ENCODE measurements at places on chromosomes 3 and 15. TPM values are rescaled to one million over a fixed set of nuclear protein-coding genes. Genes with fewer than 3 reads are reported as not detected.
A peak's percentile ranks its signal among the peaks of the same experiment; 100 is the strongest.

- no peak for DNase-seq
Observed at GRCh38 chr3:181578743-181579142, 133.0 kb upstream of the SOX2 start.

DNA sequence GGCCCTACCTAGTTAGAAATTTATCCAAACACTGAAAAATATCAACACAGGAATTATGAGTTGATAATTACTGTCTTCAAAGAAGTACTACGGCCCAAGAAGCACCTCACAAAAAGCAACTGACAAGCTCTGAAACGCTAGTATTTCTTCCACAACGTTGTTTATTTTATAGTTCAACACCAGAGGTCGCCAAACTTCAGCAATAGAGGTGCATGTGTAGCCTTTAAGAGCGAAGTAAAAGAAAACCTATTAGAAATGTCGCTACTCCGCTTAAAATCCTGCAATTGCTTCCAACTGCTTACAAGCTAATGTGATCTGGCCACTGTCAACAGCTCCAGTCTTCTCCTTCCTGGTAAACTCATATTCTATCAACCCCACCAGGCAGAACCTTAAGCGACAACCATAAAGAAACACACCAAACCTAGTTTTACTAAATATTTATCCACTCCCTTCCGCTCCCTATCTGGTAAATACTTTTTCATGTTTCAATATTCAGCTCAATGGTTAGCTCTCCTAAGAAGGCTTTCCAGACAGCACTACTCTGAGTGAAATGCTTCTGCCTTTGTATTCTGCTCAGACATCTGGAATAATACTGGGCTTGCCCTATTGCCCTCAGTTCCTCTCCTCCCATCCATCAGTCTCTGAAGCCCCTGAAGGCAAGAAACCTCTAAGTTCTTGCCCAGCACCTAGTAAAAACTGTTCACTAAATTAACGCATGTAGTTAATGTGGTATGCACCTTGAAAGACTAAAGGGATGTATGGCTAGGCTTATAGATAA, 110.2 kb downstream of the NR1I2 start:
- peak; percentile 7 for DNase-seq

Gene HYAL3
- 4.2 TPM for total RNA-seq

- DNase-seq: peak; percentile 87
Observed at GRCh38 chr15:85889956-85890619, 95.4 kb upstream of the KLHL25 start.

Gene ASB14
- 0.27 TPM for total RNA-seq

GRCh38 chr3:135760581-135760980, 204.9 kb upstream of the PPP2R3A start:
- DNase-seq: no peak

Gene CADPS
- total RNA-seq: 187 TPM

Gene UBAP1L
- 10.3 TPM for total RNA-seq

DNA sequence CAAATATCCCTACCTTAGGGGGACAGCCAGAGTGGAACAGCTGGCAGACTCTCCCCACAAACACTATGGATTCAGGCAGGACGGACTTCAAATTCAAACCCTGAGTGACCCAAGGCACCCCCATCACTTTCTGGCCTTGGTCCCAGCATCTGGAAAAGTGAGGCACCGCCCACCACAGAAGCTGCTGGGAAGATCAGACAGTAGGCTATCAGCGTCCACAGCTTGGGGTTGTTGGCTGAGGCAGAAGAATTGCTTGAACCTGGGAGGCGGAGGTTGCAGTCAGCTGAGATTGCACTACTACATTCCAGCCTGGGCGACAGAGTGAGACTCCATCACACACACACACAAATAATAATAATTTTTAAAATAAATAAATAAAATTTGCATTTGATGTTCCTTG, 8.5 kb downstream of the PFKFB4 start:
- no peak for DNase-seq

- no peak for DNase-seq
Observed at GRCh38 chr3:71949442-71949841, 164.5 kb upstream of the PROK2 start.

DNA sequence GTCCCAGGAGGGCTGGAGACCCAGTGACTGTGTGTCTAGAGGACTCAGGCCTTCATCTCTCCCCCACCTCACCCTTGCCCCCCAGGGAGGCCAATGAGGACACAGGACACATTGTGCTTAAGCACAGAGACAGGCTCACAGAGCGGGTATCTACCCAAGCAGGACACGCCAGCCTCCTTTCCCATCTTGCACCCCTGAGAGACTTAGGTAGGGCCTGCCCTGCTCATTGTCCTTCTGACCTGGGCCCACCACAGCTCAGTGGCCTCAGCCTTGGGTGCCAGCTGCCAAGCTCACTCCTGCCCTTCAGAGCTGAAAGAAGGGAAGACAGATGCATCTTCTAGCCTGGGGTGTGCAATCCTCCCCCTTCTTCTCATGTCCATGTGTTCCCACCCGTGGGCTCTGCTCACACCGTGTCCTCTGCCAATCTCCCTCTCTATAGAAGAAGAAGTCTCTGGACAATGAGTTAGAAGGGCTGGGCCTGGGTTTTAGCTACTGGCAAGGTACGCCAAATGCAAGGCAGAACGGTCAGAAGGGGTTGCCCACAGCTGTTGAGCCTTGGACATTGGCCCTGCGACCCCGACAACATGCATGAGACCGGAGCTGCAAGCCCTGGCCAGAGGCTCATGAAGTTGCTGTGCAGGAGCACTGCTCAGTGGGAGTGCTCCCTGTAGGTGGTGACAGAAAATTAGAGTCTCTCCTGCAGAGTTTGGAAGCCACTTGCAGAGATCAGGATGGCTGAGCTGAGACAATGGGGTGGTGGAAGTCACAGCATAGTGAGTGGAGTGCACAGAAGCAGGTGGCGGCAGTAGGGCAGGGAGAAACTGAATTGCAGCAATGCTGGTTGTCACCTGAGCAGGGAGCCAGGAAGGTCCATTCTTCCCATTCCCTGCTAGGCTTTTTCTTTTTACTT, 32.8 kb downstream of the ACSBG1 start:
- DNase-seq: no peak

DNA sequence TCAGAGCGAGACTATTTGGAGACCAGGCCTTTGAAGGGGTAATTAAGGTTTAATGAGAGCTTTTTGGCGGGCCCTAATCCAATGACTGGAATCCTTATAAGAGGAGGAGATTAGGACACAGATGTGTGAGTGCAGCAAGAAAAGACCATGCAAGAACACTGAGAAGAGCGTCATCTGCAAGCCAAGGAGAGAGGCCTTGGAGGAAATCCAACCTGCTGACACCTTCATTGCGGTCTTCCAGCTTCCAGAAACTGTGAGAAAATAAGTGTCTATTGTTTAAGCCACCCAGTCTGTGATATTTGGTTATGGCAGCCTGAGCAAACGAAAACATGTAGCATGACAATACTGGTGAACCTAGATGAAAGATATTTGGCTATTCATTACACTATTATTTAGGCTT, 23.0 kb upstream of the MUSTN1 start:
- no peak for DNase-seq

- DNase-seq: no peak
Observed at GRCh38 chr15:76431971-76432370, 95.4 kb downstream of the ISL2 start.

Gene LRTM1
- not detected for total RNA-seq

GRCh38 chr3:40267937-40268724, 41.4 kb upstream of the EIF1B start:
- no peak for DNase-seq

- no peak for DNase-seq
Observed at GRCh38 chr3:22157848-22158247, 406.8 kb upstream of the ZNF385D start.

GRCh38 chr3:196632046-196632751, 7.3 kb upstream of the NRROS start:
- peak; percentile 86 for DNase-seq

DNA sequence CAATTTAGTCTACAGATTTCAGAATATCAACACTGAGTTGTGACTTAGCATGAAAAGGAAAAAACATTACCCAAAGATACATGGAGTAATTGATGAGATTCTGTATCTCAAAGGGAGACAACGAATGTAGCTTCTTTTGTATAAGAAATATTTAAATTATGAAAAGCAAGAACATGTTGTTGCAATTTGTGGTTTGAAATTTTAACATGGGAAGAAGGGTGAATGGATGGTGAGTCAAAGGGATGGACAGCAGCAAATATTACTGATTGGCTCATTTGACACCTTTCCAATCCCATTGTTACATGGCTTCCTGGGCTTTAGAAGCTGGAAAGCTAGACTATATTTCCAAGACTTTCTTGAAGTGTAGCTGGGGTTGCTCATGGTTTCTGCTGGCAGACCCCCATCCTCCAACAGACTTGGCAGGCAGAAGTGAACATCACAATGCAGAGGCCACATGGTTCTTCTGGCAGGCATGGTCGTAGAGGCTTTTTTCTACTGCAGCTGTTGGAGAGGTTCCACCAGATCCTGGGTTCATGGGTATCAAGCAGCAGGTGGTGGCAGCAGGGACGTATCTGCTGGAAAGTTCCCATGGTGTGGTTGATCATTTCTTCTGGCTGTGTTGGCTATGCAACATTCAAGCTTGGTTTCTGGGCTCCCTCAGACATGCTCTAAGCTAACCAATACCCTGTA, 47.2 kb upstream of the KPNA4 start:
- DNase-seq: no peak

GRCh38 chr3:177824190-177824786, 627.0 kb upstream of the TBL1XR1 start:
- no peak for DNase-seq

- no peak for DNase-seq
Observed at GRCh38 chr3:197308591-197308990, 10.2 kb upstream of the DLG1 start.

Gene ADAMTS9
- total RNA-seq: 31.1 TPM

Gene POPDC2
- total RNA-seq: 1.7 TPM

- peak; percentile 93 for DNase-seq
Observed at GRCh38 chr3:45037720-45038455, 11.8 kb downstream of the CLEC3B start.

Gene CHRNA3
- 7.6 TPM for total RNA-seq

GRCh38 chr15:65558336-65558735, 28.1 kb downstream of the HACD3 start:
- no peak for DNase-seq

Gene CD86
- total RNA-seq: 1.00 TPM

DNA sequence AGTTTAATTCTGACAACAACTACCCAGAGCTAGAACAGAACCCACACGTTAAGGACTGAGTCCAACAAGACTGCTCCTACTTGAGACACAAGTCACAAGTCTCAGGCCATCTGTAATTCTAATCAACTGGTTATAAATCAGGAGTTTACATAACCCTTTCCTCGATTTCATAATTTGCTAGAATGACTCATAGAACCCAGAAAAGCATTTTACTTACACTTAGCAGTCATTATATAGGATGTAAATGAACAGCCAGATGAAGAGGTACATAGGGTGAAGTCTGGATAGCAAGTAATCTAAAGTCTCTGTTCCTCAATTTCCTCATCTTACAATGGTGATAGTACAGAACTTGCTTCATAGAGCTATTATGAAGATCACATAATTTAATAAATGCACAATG, 1018.2 kb downstream of the DIPK2A start:
- DNase-seq: no peak

Gene LSAMP
- 50.2 TPM for total RNA-seq

DNA sequence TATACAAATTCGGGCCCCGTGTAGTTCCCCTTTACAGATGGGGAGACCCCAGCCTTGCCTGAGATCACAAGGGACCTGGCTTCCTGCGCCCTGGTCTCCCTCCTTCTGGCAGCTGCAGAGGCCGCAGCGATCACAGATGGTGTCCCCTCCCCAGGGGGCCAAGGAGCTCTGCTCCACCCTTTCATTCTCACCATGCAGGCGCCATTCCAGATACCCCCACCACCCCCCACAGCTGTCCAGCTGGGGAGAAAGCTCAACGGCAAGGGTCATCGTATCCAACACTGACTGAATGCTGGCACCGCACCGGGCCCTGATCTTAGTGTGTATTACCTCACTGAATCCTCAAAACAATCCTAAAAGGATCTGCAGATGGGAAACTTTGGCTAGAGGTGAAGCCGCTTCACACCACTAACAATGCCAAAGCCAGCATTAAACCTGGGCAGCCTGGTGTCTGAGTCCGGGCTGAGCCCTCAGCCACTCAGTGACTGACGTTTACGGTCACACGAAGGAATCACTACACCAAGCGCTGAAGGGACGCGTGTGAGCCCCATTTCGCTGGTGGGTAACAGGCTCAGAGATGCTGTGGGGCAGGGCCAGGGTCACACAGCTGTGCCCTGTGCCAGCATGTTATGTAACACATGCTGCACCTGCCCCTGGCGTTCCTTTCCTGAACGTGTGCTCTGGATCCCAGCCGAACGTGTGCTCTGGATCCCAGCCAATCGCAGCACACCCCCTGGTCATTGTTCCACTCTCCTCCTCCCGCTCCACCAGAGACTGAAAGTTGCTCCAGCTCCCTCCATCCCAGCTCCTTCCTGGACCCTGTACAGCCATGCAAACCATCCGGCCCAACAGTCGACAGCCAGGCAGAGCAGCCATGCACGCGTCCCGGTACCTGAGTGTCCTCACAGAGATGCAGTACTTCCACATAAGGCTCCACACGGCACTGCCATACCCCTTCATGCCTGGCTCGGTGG, 51.8 kb downstream of the IQSEC1 start:
- DNase-seq: peak; percentile 63

DNA sequence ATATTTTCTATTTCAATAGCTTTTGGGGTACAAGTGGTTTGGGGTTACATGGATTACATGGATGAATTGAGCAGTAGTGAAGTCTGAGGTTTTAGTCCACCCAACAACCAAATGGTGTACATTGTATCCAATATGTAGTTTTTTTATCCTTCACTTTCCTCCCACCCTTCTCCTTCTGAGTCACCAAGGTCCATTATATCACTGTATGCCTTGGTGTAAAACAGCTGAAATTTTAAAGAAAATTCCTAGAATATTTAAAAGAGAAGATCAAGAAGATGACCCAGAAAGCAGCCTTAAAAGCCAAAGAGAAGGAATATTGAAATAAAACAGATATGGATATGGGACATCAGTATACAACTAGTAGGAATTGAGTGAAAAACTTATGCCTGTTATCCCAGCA, 204.2 kb upstream of the COL8A1 start:
- DNase-seq: no peak

Gene CADM2
- 74.3 TPM for total RNA-seq

- no peak for DNase-seq
Observed at GRCh38 chr3:72520690-72521308, 327.4 kb downstream of the SHQ1 start.

Gene ECE2
- total RNA-seq: 10.1 TPM

Gene GPR87
- total RNA-seq: not detected

Gene NR1I2
- total RNA-seq: 0.36 TPM

Gene ATP11B
- 79.5 TPM for total RNA-seq

DNA sequence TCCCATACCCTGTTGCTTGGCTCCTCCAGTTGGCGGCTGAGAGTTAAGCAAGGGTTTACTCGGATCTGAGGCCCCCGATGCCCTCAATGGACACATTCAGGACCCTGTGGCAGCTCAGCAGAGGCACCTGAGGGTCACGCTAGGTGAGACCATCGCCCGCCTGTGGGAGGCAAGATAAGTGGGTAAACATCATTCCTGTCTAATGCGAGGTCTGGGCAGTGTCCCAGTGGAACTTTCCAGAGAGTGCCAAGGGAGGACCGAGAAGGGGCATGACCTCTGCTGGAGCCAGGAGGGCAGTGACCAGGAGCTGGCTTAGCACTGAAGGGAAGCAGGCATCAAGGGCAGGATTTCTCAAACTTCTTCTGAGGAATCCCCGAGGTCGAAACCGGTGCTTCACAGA, 65.4 kb upstream of the SEC61A1 start:
- DNase-seq: no peak

All from cerebellum (tissue), 4 donors.